Ascending aorta (tissue), 2 donors: ENCODE measurements at places on chromosomes 1 and 21. TPM values are rescaled to one million over a fixed set of nuclear protein-coding genes. Genes with fewer than 3 reads are reported as not detected.

IVNS1ABP gene
- 61.0 TPM for total RNA-seq

SHISAL2A gene
- not detected for total RNA-seq

SPATA46 gene
- total RNA-seq: not detected

UMODL1 gene
- total RNA-seq: not detected

AGO1 gene
- total RNA-seq: 24.2 TPM

OR2T33 gene
- total RNA-seq: not detected

CAMK2N1 gene
- total RNA-seq: 1.9 TPM

LYSMD1 gene
- total RNA-seq: 0.85 TPM

LCE3D gene
- total RNA-seq: not detected

DIRAS3 gene
- total RNA-seq: 3.4 TPM

CFAP141 gene
- not detected for total RNA-seq

MXRA8 gene
- total RNA-seq: 345 TPM

CFAP126 gene
- not detected for total RNA-seq

ANXA9 gene
- not detected for total RNA-seq

CTSE gene
- not detected for total RNA-seq

CAPN8 gene
- not detected for total RNA-seq

HAO2 gene
- not detected for total RNA-seq

PDZK1IP1 gene
- total RNA-seq: not detected

CYP2J2 gene
- not detected for total RNA-seq

TM2D1 gene
- 43.2 TPM for total RNA-seq

SLAMF9 gene
- not detected for total RNA-seq

AMY1A gene
- not detected for total RNA-seq

EPHB2 gene
- 3.2 TPM for total RNA-seq

ADCY10 gene
- 1.9 TPM for total RNA-seq

GPR52 gene
- total RNA-seq: 0.75 TPM

LGR6 gene
- total RNA-seq: 26.0 TPM

TOR1AIP1 gene
- 46.6 TPM for total RNA-seq

HSPA13 gene
- 14.8 TPM for total RNA-seq

PM20D1 gene
- total RNA-seq: not detected

GLMP gene
- total RNA-seq: 58.0 TPM

MMP23B gene
- 71.3 TPM for total RNA-seq

ZNF697 gene
- 0.11 TPM for total RNA-seq

RORC gene
- total RNA-seq: not detected

ANKRD35 gene
- 19.9 TPM for total RNA-seq

CD1E gene
- total RNA-seq: not detected

SFN gene
- total RNA-seq: 17.8 TPM

GGPS1 gene
- 7.2 TPM for total RNA-seq

RNU1-2 gene
- under 0.01 TPM for total RNA-seq

PTGS2 gene
- 0.53 TPM for total RNA-seq

PLA2G2F gene
- total RNA-seq: not detected

CD1C gene
- not detected for total RNA-seq

DMRTA2 gene
- not detected for total RNA-seq
